PC-3 (cell line): ENCODE measurements at places on chromosomes 4 and X.
A peak's percentile ranks its signal among the peaks of the same experiment; 100 is the strongest.

- DNase-seq: no peak
Observed at GRCh38 chr4:2353222-2354107, 65.0 kb downstream of the ZFYVE28 start.

GRCh38 chrX:50698944-50699343 lies 115.0 kb downstream of the SHROOM4 start:
- no peak for DNase-seq

GRCh38 chr4:58766763-58767162 lies 1656.6 kb upstream of the IGFBP7 start:
- DNase-seq: no peak

DNA sequence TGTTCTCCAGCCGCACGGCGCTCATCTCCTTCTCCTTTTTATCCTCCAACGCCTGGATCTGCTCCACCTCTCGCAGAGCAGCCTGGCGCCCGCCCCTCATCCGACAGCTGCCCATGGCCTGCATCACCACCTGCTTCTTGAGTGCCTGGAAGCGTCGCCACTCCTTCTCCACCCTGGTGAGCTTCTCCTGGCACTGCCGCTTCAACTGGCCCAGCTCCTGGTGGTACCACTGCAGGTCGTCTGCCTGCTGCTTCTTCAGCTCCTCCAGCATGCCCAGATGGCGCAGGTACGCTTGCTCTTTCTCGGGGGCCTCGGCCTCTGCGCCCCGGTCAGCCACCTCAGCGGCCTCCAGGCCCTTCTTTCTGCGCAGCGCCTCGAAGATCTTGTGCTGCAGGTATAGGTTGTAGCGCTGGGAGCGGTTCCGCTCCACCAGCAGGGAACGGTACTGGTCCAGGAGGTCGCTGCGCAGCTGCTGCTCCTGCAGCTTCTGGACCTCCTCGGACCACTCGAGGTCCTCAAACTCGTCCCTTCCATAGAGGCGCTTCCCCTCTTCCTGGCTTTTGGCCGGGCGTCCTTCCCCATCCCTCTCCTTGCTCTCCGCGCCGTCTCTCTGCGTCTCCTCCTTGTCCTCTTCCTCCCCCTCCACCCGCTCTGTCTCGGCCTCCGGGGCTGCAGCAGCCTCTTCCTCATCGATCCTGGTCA lies 1.2 kb upstream of the TADA2B start:
- no peak for DNase-seq

DNA sequence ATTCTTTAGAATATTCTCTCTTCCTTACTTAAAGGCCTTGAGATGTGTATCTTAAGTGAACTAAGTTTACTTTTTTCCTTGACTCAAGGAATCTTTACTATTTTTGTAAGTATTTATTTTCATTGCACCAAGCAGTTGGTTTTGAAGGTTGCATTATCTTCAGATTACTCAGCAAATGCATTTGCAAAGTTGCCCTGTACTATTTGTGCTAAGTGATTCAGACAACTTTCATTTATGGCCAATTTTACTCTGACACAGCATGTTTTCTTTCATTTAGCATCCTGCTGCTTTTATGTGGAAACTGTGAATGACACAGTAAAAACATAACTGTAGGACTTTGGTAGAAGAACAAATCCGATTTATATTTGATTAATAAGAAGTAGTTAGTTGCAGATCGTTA lies 191.0 kb downstream of the CCSER1 start:
- DNase-seq: peak; percentile 74

- DNase-seq: no peak
Observed at GRCh38 chr4:105234582-105234981, 87.9 kb downstream of the TET2 start.

DNA sequence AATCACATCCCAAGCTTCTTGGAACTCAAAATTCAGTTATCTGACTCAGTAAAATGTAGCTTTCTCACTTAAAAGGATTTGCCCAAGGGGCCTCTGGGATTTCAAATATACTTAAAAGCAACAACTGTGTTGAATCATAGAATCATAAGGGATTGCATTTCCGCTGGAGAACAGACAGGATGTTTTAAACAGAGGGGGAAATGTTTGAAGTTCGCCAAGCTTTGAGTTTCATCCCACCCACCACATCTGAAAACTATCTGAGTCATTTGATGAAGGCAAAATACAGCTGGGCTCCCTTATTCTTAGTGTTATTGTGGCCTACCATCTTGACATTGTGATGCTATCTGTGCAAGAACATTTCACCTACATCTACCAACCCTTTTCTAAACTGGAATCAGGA lies 73.5 kb downstream of the PPP1R2C start:
- DNase-seq: no peak
